SW 1271 (cell line): ENCODE measurements at places on chromosomes 1 and 21.

GRCh38 chr1:18249631-18250030 is 142.0 kb downstream of the IGSF21 start:
- no peak for DNase-seq

DNA sequence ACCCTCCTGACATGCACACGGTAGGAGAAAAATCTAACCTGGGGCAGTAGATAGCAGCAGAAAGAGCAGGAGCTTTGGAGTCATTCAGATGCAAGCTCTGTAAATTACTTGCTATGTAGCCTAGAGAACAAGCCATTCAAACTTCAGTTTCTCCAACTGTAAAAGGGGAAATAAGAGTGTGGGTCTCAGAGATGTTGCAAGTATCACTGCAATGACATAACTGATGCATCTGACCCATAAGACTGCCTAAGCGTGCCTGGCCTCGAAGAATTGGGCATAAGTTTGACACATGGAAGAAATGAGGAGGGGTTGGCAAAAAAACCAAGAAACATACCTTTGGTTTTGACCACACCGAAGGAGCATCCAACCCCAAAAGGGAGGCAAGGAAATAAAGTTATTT is 5.2 kb downstream of the AK2 start:
- DNase-seq = no peak

- DNase-seq = no peak
Observed at GRCh38 chr1:74271503-74271902, 36.3 kb downstream of the TNNI3K start.

GRCh38 chr1:69569175-69569541 is 1.4 kb downstream of the LRRC7 start:
- no peak for DNase-seq

DNA sequence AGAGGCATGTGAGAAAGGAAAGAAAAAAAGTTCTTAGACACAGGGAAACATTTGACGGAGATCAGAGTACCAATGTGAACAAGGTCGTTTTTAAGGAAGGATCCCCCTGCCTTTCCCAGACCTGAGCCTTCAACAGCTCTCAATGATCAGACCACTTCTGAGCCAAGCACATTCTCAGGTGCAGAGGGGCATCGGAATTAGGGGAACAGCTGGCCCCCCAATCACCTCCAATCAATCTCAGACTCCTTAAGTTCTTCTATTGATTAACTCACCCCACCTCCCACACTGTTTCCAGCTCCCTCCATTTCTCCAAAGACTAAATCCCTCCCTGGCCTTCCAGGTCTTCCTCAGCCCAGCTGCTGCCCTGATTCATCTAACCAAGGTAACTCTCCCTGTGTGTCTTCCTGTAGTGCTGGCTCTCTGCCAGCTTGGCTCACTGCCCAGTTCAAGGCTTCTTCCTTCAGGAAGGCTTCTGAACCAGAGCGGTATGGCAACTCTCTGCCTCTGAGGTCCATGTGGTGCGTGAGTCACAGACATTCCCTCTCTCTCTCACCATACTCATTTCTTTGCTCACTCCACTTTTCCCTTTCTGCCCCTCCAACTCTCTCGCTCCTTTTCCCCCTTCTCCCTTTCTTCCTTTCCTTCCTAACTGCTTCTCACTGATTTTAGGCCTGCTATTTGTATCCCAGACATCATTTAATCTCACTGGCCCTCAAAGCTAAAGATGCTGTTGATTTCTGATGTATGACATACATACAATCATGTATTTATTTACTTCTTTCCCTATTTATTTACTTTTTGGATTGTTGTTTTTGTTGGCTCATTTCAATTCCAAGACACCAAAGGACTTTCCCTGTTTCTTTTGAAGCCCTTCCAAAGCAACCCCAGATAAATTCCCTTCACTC is 18.1 kb downstream of the CFAP45 start:
- DNase-seq = peak; percentile 44

DNA sequence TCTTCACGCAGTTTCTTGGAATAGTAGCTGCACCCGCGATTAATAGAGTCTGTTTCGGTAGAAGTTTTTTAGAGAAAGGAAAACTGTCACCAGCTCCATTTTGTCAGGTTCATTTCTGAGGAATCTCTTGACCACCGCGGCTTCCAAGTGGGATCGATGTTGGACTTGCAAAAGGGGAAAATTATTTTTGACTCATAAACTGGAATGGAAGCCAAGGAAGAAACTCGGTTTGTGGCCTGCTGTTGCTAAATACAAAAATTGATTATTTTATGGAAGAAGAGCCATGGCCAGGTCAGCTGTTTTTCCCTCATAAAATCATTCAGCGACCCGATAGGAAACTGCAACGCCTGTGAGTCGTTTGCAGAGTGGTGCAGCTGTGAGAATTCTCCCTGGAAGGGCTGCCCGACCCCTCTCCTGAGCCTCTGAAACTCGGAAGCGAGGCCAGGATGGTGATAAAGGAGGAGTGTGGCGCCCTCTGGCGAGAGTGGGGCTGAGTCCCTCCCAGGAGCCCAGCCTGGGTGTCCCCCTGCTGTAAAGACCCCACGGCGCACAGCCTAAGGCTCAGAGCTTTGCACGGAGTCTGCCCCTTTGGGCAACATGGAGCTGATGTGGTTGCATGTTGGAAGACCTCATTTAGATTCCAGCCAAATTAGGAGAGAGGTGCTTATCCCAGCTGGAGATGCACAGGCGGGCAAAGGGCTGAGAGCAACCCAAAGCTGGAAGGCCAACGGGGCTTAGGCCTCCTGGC is 83.6 kb upstream of the SLC25A33 start:
- peak; percentile 6 for DNase-seq

DNA sequence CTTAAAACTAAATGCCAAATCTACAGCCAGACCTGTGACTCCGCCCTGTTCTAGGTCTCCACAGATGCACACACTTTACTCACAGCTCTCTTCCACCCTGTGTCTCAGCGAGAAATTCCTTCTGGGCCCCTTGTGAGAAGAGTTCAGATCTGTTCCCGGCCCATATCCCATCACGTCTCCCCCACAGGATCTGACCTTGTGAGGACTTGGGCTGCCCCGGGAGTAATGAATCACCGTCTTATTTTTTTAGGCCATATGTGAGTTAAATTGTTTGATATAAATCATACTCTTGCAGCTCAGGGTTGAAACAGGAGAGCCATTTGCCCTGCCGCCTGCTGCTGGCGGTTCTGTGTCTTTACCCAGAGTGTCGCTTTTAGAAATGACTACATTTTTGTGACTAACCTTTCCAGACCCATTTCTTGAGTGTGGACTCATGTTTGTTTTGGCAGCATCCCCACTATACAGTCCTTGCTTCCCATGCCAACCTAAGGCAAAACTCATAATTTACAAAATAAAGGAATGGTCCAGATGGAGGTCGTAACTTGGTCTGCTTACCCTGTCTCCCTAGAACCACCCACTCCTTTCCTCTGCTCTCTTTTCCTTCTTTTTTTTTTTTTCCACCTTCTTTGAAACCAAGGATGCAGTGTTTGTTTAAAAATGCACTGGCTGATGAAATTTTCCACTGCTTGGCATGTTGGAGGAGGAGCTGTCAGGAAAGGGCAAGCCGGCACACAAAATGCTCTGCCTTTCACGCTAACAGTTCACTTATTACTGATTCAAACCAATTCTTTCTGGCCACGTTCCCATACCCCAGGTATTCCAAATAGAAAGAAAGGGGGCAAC is 98.0 kb upstream of the C1orf105 start:
- DNase-seq = no peak

DNA sequence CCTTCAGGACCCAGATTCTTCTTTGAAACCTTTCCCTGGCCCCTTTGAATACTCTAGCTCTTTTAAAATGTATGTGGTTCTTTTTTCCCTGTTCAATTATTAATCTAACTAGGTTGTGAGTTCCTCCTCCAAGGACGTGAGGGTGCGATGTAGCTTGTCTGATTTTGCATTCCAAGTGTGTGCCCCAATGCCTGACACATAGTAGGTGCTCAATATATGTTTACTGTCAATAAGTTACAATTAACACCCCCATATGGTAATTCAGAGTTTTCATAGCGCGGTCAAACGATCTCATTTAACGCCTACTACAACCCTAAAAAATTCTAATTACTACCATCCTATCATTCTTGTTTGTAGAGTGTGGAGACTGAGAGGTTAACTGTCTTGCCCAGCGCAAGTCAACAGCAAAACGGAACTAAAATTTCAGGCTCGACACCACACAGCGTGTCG is 482 bp upstream of the MTR start:
- no peak for DNase-seq

GRCh38 chr1:54892586-54892985 is 5.6 kb upstream of the DHCR24 start:
- no peak for DNase-seq

DNA sequence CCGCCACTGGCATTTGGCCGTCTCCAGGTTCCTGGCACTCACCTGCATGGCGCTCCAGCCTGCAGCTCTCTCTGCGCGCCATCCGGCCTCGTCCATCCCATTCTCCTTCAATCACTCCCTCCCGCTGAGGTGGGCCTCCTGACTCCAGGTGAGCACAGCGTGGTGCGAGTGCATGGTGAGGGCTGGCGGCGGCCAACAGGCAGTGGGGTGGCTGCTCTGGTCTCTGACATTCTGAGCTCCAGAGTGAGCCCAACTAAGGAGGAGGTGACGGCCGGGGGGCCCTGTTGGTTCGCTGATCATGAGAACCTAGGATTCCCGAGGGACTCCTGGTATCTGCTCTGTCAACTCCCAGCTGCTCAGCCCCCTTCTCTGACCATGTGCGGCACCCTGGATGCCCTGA is 130.4 kb downstream of the AJAP1 start:
- no peak for DNase-seq

GRCh38 chr1:6757719-6758435 is 27.4 kb upstream of the CAMTA1 start:
- no peak for DNase-seq

- DNase-seq = no peak
Observed at GRCh38 chr1:65036570-65037051, 70.3 kb upstream of the JAK1 start.

- no peak for DNase-seq
Observed at GRCh38 chr1:89736937-89737733, 83.7 kb upstream of the LRRC8D start.

DNA sequence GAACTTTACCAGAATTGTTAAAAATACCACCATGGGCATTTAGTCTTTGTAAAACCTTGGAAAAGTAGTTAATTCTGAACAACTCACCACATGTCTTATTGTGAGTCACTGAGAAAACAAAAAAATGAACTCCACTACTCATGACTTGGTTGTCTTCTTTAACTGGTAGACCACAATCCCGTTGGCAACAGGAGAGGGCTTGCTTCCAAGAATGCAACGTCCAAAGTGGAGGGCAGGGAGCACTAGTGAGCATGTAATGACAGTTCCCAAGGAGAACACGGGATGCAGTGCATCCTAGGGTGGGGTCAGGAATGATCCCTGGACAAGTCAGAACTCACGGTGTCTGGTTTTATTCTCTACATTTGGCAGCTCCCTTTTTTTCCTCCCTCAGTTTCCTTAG is 15.2 kb upstream of the HMCN1 start:
- no peak for DNase-seq

- DNase-seq = no peak
Observed at GRCh38 chr1:68916221-68916902, 419.5 kb upstream of the DEPDC1 start.

DNA sequence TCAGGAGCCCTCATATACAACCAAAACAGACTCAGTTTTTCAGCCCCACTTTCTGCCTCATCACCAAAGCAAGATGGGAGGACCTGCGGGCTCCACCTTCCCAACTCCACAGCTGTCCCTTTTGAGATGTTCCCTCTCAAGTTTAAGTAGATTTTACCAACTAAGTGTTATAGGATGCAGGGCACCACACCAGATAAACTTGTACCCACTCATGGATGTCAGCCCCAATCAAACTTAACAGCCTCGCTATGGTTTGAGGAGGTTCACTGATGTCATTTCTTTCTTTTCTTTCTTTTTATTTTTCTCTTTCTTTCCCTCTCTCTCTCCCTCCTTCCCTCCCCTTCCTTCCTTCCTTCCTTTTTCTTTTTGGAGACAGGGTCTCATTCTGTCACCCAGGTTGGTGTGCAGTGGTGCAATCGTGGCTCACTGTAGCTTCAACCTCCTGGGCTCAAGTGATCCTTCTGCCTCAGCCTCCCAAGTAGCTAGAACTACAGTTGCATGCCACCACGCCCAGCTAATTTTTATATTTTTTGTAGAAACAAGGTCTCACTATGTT is 13.4 kb downstream of the CD58 start:
- DNase-seq = no peak

DNA sequence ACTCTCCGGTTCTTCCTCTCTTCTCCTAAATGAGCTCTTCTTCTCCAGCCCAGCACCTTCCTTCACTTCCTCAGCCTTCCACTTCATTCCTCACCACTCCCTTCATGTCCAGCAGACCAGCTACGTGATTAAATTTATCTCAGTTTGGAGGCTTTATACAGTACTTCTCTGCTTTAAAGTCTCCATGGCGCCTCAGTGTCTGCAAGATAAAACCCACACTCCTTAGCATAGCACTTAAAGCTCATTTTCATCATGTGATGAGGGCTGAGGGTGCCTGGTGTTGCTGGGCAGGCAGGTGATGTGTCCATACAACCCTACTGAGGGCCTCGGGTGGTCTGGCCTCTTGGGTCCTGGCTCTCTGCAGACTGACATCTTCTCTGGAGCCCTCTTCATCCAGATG is 7.7 kb downstream of the SLC5A9 start:
- DNase-seq = no peak

- peak; percentile 83 for DNase-seq
Observed at GRCh38 chr1:223771814-223772770, 59.8 kb downstream of the CAPN2 start.

- DNase-seq = no peak
Observed at GRCh38 chr1:30768159-30768829, 10.7 kb upstream of the LAPTM5 start.

- DNase-seq = no peak
Observed at GRCh38 chr1:153277852-153278251, 18.4 kb downstream of the LORICRIN start.

GRCh38 chr1:41751804-41752513 is 166.8 kb downstream of the HIVEP3 start:
- DNase-seq = no peak

- no peak for DNase-seq
Observed at GRCh38 chr1:3541936-3542335, 69.4 kb downstream of the MEGF6 start.

DNA sequence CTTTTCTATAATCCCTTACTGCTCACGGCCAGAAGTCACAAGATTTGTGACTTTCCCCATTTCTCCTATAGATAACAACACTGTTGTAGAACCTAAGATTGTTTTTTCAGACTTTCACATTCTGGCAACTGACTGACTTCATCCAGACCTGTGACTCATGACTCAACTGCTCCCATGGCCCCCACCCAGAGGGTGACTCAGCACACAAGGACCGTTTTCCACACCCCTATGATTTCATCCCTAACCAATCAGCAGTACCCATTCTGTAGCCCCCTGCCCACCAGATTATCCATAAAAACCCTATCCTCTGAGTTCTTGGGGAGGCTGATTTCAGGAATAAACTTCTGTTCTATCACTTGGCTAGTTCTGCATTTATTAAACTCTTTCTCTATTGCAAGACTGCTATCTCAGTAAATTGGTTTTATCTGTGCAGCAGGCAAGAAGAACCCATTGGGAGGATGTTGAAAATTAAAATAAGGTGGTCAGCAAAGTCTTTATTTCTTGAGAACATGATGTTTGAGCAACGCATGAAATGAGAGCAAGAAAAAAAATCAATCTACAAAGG is 79.7 kb downstream of the NGF start:
- DNase-seq = no peak
